Neural crest cell (in vitro differentiated cells): ENCODE measurements at places on chromosomes 6 and 20.
A peak's percentile ranks its signal among the peaks of the same experiment; 100 is the strongest.

GRCh38 chr6:152170313-152170701, 362.8 kb downstream of the ESR1 start:
- DNase-seq = no peak

DNA sequence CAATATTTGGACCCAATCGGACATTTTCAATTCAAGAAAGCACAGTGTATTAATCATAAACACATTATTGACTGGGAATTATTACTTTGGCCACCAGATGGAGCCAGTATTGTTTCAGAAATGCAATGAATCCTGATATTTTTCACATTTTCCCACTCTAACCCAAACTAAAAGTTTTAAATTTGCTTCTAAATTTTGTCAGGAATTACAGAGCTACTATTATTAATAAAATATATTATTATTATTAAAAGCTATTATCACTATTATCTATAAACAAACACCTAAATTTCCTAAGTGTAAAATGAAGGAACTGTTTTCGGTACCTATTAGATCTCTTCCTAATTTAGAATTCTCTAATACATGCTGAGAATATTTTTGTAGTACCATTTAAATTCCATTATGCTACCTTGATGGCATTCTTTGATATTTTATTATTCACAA, 245.3 kb downstream of the OGFRL1 start:
- peak; percentile 30 for DNase-seq

DNA sequence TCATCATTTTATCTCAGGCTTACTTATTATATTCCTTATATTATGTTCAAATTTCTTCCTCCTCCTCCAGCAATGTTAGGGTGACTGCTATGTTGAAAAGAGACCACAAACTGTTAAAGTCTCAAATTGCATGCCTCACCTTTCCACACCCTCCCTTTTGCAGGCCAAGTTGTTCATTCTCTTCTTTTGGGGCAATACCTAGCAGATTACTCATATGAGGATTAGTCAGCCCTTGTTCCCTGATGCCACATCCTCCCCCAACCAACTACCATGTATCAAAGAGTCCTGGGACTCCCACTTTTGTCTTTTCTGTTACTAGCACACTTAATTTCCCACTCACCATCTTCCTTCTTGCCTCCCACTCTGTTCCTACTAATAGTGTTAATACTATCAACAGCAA, 434.7 kb downstream of the BCKDHB start:
- no peak for DNase-seq

GRCh38 chr6:170082531-170083187, 208.2 kb downstream of the DLL1 start:
- DNase-seq = no peak

DNA sequence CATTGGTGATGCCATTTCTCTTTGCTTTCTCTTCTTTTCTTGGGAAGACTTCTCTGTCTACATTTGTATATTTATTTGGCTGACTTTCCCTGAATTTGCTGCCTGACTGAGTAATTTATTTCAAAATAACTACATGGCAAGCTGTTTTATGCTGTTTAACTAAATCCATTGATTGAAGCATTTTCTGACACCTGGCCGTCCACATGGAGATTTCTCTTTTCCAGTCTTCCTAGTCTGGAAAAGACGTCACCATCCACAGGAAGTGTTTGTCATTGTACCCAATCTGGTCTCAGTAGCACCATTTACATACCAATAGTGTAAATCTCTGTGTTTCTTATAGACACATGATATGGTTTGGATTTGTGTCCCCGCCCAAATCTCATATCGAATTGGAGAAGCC, 9.2 kb upstream of the MAS1L start:
- no peak for DNase-seq

DNA sequence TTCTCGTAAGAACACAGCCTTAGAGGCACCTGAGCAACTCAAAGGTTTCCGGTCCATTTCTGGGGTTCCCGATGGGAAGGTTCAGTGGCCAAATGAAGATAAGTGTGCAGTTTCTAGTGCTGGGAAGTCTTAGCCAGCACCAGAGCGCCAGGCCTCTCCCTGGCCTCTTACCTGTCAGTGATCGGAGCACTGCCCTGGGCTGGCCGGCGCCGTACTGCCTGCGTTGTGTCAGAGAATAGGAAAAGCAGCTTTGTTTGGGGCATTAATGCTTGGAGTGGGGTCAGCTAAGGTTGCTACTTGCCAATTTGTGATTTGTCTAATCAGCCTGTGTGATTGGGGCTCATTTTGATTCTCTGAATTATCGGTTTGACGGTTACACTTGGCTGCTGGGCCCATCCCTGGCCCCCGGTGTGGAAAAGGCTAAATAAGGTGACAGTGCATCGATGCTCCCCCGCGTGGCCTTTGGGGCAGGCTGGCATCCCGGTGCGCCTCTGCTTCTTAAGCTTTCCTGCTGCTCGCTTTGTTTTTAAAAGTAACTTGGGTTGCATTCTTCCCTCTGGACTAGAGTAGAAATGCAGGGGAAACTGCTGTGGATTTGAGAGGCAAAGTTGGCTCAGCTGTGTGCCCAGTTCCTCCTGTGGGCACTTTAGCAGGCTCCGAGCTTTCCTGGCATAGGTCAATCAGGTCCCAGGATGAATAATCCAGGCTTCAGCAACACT, 51.8 kb downstream of the TCP11 start:
- no peak for DNase-seq
